CD4-positive, alpha-beta T cell treated with Interleukin-17A for 1 hour (primary cell): ENCODE measurements at places on chromosomes 2 and 18.

GRCh38 chr18:65754121-65754520, 3.3 kb downstream of the CDH7 start:
- no peak for DNase-seq

DNA sequence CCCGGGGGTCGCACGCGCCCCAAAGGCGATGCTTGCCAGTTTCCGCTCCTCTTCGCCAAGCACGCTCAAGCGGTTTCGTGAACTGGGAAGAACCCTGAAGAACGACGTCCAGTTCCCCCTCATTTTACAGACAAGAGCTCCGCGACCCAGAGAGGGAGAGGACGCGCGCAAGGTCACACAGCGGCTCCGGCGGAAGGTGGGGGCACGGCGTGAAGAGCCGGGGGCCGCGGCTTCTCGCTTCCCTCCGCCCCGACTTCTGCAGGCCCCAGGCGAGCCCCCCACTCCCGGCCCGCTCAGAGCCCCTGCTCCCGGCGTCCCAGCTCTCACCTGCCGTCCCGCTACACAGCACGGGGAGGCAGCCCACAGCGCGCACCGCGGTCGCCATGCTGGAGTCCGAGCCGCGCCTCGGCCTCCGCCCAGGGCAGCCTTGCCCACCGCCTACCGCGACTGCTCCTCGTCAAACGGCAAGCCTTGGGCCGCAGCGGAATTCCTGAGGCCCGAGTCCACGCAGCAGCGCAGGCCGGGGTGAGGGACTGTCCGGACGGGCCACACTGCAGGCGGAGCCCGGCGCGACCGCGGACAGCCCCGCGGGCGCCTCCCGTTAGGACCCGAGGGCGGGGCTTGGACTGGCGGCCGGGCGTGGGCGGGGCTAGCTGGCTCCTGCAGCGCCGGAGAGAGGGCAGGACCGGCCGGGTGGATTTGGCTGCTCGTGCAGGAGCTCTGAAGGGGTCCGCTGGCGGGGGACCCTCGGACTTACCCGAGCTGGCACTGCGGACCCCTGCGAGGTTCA, at the start of gene MRPS5:
Gene MRPS5 (minus strand): TSS at position 402 of the 790 bp plus-strand sequence. CDS start 17 bp downstream, at position 385.
- DNase-seq: peak; percentile 82

DNA sequence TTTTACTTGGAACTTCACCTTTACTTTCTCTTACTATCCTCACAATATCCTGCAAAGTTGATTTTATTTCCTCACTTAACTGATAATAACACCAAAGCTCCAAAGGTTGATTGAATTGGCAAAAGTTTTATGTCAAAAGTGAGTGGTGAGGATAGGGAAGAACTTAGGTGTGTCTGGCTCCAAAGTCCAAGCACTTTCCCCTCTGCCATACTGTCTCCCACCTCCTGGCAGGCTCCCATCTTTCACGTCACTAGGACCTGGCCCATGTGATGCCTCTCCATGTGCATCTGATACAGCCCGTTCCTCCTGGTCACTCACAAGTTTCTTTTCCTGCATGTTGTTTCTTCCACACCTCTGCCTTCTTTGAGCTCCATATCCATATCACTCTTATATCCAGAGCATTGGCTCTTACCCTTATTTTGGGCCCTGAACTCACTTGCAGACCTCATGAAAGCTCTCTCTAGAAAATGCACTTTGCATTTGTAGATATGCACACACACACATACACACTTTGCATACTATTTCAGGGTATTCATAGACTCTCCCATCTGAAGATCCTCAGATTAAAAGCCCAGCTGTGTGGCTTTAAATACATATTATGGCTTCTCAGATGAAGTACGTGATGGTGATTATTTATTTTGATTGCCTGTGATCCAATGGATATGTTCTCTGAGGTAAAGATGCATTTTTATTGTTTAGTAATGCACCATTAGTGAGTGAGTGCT, 12.3 kb downstream of the MEP1B start:
- no peak for DNase-seq

DNA sequence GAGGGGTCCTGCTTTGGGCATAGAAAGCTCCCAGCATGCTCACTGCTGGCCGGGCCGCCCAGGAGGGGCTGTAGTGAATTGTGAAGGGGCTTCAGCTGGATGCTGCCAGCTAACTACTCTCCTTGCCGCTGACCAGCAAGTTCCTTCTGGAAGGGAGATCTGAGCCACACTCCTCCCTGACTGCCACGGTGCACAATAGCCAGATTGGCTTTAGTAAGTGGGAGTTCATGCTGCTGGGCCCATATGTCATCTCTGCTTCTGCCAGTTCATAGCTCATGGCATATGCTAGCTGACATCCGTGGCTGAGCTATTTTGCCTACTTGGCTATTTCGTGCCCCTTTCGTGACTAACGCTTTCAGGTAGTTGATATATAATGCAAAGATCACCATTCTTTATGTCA, 51.6 kb upstream of the ROCK2 start:
- no peak for DNase-seq

DNA sequence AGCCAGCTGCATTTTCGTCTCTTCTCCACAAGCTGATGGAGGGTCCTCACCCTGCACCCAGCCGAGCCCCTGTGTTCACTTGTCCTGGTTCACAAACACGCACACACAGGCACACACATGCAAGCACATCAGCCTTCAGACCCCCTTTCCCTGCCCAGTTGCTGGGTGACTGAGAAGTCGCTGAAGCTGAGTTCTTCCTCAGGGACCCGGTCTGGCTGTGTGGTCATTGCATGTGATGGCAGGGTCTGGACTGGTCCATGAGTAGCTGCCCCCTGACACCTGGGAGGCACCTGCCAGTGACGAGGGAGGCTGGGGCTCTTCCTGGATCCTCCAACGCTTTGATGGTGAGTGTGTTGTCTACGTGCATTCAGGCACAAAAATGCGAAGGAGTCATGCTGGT, 546.1 kb upstream of the SALL3 start:
- DNase-seq: no peak

- DNase-seq: peak; percentile 57
Observed at GRCh38 chr2:222318026-222318711, 19.4 kb upstream of the PAX3 start.

DNA sequence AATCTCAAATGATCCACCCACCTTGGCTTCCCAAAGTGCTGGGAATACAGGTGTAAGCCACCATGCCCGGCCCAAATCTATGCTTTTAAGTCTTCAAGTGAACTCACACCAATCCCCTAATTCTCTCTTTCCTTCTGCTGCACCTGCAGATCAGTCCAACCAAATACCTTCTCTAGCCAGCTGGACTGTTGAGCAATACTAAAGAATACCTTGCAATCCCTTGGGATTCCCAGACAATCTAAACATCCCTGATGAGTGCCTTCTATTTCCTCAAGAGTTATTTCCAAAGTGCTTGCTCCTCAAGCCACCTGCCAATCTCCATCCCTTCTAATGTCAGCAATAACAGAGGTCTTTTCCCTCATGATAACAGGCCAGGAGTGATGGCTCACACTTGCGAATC, 48.6 kb downstream of the SF3B1 start:
- DNase-seq: no peak

DNA sequence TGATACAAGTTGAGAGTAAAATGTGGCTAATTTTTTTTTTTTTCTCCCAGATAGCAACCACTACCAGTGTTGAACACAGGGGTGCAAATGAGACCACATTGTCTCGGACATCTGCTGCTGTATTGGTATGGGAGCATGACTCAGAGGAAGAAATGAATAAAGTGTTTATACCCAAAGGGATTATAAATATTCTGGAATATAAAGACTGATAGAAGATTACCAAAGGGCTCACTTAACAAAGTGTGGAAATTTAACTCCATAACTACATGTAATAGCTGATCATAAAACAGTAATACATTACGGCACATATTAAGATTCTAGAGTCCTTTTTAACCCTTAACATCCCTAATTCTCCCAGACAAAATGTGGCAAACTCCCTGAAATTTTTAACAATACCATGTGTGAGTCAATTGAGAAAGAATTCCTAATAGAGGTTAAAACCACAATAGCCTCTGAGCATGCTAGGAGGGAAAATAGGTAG, 1023.0 kb upstream of the ACVR2A start:
- DNase-seq: no peak

GRCh38 chr2:33791625-33792024, 192.5 kb upstream of the FAM98A start:
- no peak for DNase-seq

DNA sequence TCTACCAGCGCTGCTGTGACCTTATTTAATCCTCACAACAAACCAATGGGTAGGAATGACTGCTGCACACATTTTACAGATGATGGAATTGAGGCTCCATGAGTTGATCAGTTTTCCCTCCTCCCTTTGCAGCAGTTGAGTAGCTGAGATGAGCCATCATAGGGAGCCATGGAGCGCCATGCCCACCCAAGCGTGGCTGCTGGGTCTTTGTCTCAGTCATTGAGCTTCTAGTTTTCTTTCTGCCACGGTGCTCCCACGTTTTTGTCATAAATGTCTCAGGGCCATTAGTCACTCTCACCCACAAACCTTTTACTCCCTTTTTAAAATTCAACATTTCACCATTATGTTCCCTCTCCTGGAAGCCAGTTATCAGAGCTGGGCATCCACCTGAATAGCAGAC, 45.8 kb downstream of the TMEM17 start:
- no peak for DNase-seq

DNA sequence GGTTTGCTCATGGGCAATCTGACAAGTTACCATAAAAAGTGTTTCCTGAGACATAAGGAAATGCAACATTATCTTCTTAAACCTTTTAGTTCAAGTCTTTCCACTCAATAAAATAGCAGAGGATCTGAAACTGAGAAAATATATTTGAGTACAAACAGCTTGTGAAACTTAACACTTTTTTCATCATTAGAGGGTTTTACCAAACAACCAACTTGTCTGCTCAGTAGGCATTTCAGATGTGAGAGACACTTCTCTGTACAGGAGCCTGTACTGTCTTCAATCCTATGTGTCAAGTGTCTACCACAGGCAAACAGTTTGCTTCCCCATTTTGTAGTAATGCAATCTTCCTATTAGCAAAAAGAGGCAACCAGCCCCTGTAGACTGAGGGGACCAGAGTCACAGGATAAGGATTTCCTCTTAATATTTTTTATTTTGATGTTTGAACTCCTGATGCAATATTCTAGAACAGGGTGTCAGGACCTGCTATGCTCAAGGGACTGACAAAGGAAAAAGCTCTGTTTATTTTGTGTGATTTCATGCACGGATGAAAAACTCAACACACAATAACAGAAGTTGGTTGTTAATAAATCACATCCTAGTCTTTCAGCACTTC, 159.1 kb upstream of the LHCGR start:
- no peak for DNase-seq

- no peak for DNase-seq
Observed at GRCh38 chr2:237490795-237491194, 3.7 kb downstream of the MLPH start.

DNA sequence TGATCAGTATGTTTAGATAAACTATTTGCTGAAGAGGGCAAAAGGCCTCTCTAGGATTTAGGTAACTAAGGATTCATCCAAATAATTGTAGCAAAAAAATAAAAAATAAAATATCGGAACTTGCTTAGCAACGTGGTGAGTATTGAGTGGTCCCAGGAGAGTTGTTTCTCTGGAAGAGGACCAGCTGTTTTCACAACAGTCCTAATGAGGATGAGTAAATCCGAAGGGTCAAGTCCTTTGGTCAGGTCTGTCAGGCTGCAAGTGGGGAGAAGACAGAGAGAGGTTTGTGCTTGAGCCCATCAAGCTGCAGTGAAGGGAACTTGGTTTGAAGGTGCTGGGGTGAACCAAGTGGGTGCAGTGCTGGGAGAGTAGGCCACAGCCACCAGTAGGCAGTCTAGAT, 539.2 kb downstream of the SLC4A3 start:
- no peak for DNase-seq

GRCh38 chr2:203427061-203427460, 98.9 kb downstream of the ABI2 start:
- DNase-seq: no peak

GRCh38 chr2:64952511-64953482, 36.4 kb upstream of the SLC1A4 start:
- DNase-seq: no peak

- DNase-seq: peak; percentile 80
Observed at GRCh38 chr2:233976690-233977294, 59.6 kb downstream of the TRPM8 start.

DNA sequence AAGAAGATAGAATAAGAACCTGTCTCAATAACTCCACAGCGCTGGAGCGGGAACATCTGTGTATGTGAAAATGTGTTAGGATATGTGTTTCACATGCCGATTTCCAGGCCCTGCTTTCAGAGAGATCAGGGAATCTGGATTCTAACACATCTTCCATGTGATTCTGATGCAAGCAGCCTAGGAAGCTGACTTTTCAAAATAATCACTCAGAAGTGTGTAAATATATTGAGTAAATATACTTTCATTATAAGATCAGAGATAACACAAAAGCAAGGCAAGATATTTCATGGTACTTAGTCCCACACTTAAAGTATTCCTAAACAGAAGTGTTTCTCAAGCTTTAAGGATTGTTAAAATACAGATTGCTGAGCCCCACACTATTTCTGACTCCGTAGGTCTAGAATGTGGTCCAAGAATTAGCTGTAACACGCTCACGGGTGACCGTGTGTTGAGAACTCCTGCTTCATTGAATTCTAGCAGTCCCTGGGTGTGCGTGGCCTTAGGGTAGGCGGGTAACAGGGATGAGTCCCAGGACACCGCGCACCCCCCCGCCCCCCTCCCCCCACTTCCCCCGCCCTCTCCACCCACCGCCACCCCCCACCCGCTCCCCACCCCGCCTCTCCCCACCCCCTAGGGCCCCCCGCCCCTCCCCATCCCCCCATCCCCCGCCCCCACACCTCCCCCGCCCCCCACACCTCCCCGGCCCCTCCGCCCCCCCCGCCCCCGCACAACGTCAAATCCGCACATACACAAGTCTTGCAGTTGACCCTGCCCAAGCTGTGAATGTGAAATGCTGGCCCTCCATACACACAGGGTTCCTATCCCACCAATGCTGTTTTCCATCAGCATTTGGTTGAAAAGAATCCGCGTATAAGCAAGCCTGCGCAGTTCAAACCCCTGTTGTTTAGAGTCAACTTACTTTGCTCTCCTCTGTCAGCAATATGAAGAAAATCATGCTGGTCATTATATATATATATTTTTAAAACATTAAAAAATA, 94.2 kb upstream of the SLC39A10 start:
- no peak for DNase-seq

DNA sequence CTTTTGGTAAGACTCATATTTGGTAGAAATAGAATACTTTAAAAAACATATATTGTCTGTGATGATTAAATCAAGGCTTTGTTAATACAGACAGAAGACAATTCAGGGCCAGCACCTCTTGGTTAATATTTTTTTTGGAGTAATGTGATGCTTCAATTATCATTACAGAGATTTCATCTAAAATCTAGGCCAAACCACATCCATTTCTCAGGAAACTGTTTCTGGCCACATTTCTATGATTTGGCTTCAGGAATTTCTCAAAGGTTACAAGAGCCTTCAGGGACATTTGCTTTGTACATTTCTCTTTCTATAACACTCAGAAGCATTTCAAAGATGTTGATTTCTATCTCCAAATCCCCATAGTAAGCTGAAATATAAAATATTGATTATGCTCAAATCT, 614.9 kb downstream of the LRP1B start:
- no peak for DNase-seq
